ENCODE measurements at places on chromosomes 1 and 21. TPM values are rescaled to one million over a fixed set of nuclear protein-coding genes. Genes with fewer than 3 reads are reported as not detected.

DNA sequence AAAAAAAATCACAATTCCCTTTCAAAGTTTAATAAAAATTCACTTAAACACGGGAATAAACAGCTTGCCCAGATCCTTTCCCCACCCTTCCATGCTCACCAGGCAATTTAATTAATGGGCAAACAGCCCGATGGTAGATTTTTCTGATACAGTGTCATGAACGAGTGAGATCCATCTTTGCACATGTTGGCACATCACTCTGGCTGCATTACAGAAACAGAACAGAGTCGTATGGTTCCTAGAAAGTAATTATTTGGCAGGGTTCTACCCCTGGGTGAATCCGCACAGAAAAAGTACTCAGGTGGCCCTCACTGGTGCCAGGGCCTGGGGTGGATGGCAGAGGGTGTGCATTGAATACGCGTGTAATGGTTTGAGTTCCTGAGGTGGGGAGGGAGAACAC, 24.6 kb upstream of the OVAAL start:
- no peak for DNase-seq

GRCh38 chr1:232404981-232405731, 224.8 kb downstream of the SIPA1L2 start:
- no peak for DNase-seq

DNA sequence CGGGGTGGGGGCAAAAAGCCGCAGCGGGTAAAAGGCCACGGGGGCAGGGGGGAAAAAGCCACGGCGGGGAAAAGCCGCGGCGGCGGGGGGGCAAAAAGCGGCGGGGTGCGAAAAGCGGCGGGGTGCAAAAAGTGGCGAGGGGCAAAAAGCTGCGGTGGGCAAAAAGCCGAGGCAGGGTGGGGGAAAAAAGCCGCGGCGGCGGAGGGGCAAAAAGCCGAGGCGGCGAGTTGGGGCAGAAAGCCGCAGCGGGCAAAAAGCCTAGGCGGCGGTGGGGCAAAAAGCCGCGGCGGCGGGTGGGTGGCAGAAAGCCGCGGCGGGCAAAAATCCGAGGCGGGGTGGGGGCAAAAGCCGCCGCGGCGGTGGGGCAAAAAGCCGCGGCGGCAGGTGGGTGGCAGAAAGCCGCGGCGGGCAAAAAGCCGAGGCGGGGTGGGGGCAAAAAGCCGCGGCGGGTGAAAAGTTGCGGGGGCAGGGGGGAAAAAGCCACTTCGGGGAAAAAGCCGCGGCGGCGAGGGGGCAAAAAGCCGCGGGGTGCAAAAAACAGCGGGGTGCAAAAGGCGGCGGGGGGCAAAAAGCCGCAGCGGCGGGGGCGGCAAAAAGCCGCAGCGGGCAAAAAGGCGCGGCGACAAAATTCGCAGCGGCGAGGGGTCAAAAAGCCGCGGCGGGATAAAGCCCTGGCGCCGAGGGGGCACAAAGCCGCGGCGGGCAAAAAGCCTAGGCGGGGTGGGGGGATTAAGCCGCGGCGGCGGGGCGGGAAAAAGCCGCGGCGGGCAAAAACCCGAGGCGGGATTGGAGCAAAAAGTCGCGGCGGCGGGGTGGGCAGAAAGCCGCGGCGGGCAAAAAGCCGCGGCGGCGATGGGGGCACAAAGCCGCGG, 3901.2 kb downstream of the SRGAP2C start:
- DNase-seq = no peak

DNA sequence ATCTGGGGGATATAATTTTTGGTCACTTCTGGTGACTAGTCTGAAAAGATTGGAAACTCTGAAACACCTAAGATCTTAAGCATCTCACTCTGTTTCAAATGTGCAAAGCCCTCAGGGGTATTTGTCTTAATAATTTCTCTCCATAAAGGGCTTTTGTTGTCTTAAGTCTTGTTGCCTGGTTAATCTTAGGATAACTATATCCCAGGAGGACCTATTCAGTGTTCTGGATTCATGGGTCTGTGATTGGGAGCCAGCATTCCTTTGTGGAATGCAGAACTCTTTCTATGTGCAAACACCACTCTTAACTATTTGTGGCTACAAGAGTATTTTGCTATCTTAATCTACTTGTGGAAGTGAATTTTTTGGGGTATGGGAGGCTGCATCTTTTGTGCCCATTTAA, 1573.0 kb upstream of the PRMT6 start:
- no peak for DNase-seq

DNA sequence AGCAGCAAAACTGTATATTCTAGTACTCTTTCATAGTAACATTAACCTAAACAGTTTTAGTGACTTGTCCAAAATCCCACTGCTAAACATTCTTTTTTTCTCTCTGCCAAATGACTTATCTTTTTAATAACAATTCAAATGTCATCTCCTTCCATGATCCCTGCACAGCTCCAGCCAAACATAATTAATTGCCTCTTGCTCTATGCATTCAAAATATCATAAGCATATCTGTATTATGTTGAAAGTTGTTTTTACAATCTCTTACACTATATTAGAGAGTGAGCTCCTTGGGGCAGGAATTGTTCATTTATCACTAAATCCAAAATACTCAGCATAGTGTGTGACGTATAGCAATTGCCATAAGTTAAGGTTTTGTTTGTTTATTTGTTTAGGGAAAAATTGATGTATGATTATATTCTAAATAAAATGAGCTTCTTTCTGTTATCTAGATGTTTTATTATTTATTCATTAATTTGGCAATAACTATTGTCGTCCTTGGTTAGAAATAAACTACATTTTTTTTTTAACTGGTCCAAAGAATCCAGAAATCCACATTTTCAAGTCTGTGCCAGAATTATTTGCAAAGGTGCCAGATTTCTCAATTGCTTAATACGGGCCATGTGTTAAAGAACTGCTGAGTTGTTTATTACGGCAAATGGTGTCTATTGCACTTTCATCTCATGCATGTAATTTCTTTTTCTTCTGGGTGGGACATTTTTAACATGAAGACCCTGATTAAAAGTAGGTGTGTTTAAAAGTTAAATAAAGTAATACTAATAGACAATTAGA, 577.2 kb upstream of the ZRANB2 start:
- DNase-seq = no peak

GRCh38 chr1:47523835-47524215, 86.0 kb downstream of the FOXD2 start:
- DNase-seq = no peak

GRCh38 chr1:151606384-151606783, 5.5 kb upstream of the SNX27 start:
- no peak for DNase-seq

- DNase-seq = no peak
Observed at GRCh38 chr1:234631721-234632125, 21.7 kb upstream of the IRF2BP2 start.

DNA sequence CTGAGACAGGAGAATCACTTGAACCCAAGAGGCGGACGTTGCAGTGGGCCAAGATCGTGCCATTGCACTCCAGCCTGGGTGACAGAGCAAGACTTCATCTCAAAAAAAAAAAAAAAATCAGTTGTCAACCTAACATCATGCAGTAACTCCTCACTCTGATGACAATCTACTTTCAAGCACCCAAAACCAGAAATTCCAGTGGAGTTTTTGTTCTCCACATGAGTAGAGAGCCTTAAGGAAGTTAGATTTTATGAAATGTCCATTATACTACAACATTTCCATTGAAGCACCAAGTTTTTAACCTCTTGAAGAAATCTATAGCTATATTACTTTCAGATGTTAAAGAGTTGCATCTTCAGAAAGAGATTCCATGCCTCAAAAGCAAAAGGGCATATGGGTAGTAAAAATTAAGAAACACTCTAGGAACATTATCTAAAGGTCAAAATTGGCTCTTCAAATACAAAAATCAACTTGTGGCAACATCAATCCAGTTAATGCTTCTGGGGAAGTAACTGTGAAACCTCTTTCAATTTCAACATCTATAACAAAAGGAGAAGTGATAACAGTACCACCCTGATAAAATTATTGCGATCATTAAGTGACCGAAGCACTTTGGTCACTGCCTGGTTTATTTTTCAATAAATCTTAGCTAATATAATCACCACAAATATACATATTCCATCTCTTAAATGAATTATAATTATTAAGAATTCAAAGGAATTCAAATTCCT, 7.7 kb downstream of the LPGAT1 start:
- no peak for DNase-seq

DNA sequence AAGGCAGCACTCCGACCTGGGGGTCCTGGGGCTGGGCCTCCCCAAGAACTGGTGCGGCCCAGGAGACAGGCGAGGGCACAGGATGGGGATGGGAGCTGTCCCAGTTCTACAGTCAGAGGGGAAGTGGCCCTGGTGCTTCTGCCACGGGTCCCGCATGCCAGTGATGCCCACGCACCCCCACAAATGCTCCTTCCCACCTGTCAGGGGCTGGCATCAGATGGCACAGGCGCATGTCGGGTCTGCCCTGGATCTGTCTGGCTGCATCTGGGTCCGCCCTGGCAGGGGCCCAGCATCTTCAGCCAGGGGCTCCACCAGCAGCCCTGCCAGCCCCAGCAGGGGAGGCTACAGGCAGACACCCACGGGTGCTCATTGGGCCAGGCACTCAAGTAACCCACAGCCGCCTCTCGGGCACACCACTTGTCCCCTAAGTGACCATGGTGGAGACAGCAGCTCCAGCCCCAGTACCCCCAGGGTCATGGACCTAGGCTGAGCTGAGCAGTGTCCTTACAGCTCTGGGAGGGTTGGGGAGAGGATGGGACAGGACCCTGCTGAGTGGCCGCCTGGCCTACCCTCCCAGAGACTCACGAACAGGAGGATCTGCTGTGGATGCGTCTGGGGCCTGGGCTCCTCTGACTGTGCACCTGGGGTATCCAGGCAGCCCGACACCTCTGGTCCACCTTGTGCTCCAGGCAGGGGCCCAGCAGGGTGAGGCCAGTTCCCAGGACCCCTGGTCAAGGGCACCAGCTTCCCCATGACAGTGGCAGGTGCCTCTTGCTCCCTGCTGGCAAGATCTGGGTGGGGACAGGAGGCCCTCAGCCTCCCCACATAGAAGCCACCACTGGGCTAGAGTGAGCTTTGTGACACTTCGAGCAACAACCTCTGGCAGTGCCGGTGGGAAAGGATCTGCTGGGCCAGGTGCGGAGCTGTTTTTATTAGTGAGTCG, 5.4 kb downstream of the SMIM1 start:
- DNase-seq = no peak

GRCh38 chr1:233614743-233615521, 1.0 kb downstream of the KCNK1 start:
- no peak for DNase-seq

- no peak for DNase-seq
Observed at GRCh38 chr1:231719485-231720183, 93.0 kb downstream of the DISC1 start.

GRCh38 chr1:51299981-51300670, 30.2 kb downstream of the TTC39A start:
- DNase-seq = no peak

GRCh38 chr21:46503922-46504550, 45.3 kb downstream of the DIP2A start:
- DNase-seq = no peak

- no peak for DNase-seq
Observed at GRCh38 chr1:187817782-187818181, 989.0 kb downstream of the PLA2G4A start.

DNA sequence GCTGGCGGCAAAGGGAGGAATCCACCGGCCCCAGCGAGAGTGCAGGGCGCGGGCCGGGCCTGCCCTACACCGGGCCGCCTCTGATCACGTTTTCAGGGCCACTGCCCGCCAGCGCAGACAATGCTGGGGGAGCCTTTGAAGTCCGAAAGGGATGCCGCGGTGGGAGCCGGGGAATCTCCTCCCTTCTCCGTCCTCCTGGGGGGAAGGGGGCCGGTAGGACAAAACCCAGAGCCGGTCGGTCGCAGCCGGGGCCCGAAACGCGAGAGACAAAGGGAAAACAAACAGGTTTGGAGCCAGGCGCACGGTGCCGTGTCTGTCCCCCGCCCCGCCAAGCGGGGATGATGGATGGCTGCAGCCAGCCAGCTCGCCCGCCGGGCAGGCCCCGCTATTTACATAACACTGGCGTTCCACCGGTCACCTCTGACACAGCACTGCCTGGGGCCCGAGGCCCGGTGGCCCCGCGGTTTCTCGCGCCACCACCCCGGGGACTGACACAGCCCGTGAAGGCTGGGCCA, 92.0 kb downstream of the CASZ1 start:
- no peak for DNase-seq

DNA sequence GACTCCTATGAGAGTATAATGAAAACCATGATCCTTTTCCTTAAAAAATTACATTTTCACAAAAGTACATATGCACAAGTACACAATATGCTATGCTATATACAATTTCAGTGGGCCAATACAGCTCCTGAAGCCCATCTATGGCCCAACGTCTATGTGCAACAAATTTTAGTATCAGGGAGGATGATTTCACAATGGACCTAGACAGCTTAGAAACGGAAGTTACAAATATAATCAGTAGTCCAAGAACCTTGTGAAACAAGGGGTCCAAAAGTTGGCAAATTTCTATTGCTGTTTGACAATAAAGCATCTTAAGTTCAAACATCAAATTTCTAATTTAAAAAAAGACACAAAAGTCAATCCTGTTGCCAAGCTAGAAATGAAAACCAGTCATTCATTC, 87.0 kb downstream of the DPYD start:
- DNase-seq = no peak

DNA sequence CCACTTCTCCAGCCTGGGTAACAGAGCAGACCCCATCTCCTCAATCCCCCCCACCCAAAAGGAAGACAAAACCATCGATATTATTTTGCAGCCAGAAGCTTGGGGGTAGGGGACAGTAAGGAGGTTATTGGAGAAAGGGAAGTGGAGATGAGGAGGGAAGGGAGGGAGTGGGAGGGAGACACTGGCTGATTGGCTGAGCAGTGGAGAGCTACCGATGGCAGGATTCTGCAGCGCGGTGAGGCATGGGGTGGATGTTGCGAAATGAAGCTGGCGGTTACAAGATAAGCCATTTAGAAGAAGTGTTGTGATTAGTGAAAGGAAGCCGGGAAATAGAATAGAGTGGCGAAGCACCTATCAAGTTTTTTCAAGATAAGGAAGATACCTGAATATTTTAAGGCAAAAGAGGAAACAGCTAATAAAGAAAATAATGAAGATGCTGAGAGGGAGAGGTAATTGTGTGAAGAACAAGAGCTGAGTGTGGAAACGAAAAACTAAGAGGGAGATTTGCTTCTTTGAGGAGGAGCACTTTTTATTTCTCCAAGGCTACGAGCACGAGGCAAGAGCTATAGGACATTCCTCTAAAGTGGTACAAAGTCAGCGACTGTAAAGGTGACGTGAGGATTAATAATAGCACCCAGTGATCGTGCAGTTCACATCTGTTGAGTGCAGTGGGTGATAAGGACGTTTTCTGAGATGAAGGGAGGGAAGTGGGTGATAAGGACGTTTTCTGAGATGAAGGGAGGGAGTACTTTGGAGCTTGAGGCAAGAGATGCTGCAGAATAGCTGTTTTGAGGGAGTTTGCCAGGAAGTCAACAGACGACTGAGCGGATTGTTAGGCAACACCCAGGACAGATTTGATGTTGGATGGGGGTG, 103.2 kb upstream of the KIF26B start:
- DNase-seq = peak; percentile 6

The RNU1-1 gene
- polyA plus RNA-seq = not detected

The PRELP gene
- not detected for polyA plus RNA-seq

The KPRP gene
- not detected for polyA plus RNA-seq

The ZNF593 gene
- polyA plus RNA-seq = 11.3 TPM

The RNF186 gene
- not detected for polyA plus RNA-seq

The MEF2D gene
- polyA plus RNA-seq = 6.0 TPM

The MTARC1 gene
- polyA plus RNA-seq = 0.37 TPM

The IGFN1 gene
- not detected for polyA plus RNA-seq

Measured in immature natural killer cell (primary cell).